ENCODE measurements at places on chromosomes 6 and 20.
A peak's percentile ranks its signal among the peaks of the same experiment; 100 is the strongest.

DNA sequence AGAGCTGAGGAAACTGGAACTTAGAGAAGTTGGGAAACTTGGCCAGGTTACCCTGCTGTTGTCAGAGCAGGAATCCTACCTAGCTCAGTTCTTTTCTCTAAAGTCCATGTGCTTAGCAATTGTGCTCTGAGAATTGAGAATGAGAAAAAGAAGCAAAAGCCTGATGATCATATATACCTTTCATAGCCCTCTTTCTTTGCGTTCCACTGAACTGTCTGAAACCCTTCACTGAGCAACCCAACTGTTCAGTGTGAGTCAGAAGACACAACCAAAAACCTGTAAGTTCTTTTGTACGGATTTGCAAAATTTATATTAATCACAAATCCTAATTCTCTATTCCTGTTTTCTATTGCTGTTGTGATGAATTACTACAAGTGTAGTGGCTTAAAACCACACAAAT is 80.6 kb downstream of the PHF3 start:
- DNase-seq: no peak

- no peak for DNase-seq
Measured at GRCh38 chr6:96878143-96878542, 19.5 kb downstream of the NDUFAF4 start.

- DNase-seq: no peak
Measured at GRCh38 chr6:154995254-154996015, at the start of gene TIAM2. TSS of gene TIAM2 (plus strand) at chr6:154995315. CDS start at chr6:155129224, 133,909 bp downstream.

GRCh38 chr20:18974660-18975059 is 161.1 kb downstream of the SCP2D1 start:
- DNase-seq: no peak

DNA sequence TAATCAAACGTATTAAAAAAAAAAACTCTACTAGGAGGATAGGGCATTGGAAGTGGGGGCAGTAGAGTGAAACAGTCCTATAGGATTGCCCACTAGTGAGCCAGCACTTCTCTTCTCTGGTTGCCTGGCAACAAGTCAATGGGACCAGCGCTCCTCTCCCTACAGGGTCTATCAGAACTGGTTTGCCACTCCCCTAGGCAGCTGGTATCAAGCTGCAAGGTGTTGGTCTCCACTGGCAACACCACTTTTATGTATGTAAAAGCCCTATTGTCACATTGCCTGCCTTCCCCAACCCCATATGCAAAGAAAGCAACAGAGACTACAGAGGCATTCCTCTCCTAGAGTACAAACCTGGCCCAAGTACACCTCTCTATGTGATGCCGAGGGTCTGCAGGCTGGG is 166.9 kb upstream of the MCHR2 start:
- DNase-seq: no peak

DNA sequence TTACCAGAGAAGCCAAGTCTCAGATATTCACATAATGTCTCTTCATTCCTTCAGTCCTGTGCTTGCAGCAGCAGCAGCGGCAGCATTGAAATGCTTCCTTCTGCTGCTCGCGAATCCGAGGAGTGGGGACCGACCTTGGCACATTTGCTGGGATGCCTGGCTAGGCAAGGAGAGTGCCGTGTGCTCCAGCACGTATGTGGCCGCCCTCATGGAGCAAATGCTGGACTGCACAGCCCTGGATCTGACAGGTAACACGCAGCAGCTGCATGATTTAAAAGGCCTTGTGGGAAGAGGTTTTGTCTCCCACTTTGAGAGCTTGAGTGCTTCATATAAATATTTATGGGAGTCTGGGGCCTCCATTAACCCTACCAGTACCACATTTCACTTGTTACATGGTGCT is 9.9 kb downstream of the MAFB start:
- no peak for DNase-seq

DNA sequence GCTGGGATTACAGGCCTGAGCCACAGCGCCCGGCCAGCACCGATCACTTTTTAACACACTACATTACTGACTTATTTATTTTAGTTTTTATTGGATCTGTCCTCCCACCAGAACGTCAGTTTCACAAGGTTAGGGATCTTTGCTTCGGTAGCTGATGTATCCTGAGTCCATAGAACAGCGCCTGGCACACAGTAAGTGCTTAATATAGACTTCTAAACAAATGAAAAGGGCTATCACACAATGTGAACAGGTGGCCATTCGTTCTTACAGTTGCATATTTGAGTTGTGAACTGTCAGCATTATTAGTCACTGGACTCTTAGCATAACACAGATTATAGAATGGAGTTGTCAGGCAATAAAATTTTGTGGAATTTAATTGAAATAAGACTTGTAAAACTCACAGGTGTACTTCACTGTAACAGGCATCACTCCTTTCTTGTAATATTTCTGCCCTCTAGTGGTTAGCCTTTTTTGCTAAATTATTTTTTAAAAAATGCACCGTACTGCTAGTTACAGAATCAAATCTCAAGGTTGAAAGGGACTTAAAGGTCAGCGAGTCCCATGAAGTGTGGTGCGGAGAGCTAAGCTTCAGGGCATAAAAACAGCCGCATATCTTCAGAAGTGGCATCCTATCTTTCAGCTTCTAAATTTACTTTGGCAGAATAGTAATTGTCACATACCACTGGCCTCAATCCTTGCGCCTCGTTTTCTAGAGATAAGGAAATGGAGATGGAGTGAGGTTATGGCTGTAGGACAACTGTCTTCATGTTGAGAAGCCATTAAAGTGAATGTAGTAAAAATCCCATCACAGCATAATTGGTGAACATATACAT is 3.4 kb upstream of the TBC1D7 start:
- DNase-seq: no peak

- no peak for DNase-seq
Measured at GRCh38 chr6:43368259-43369160, 937 bp downstream of the ZNF318 start.

DNA sequence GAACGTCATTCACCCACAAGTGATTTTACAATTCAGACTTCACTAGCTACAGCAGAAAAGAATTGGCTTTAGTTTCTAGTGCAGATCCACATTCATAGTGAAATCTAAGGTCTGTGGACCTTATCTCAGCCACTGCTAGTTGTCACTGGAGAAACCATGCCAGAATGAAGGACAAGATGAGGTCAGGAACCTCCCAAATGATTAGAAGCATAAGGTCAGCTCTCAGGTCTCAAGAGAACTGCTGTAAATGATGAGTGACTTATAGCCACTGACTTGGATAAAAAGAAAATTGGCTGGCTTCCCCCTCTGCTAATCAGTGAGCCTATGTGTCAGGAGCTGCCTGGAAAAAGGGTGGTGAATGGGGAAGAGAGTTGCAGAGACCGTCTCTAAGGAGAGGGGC is 265.3 kb upstream of the BMP2 start:
- no peak for DNase-seq

- no peak for DNase-seq
Measured at GRCh38 chr6:159817951-159818739, 18.1 kb downstream of the PNLDC1 start.

- DNase-seq: no peak
Measured at GRCh38 chr6:31525932-31526591, 2.7 kb upstream of the MCCD1 start.

GRCh38 chr20:40843251-40843650 is 154.2 kb upstream of the MAFB start:
- DNase-seq: no peak

DNA sequence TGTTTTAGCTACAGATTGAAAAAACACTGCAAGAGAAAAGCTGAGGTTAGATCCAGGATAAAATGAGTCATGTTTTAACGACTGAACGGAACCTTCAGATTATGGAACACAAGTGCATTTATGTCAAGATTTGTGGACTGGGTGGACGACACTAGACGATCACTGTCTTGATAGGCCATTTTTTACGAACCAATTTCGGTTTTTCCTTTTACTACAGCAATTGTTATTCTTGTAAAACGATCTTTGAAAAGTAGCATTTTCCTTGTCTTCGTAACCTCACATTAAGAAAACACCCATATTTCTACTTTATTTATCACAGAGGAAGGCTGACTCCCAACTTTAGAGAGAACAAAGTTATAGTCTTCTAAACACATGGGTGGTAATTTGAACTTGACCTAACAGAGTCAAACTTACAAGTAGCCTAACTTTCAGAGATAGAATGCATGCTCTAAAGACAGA is 294.2 kb upstream of the TCF21 start:
- no peak for DNase-seq

GRCh38 chr6:167267921-167268401 is 23.2 kb upstream of the UNC93A start:
- DNase-seq: no peak

DNA sequence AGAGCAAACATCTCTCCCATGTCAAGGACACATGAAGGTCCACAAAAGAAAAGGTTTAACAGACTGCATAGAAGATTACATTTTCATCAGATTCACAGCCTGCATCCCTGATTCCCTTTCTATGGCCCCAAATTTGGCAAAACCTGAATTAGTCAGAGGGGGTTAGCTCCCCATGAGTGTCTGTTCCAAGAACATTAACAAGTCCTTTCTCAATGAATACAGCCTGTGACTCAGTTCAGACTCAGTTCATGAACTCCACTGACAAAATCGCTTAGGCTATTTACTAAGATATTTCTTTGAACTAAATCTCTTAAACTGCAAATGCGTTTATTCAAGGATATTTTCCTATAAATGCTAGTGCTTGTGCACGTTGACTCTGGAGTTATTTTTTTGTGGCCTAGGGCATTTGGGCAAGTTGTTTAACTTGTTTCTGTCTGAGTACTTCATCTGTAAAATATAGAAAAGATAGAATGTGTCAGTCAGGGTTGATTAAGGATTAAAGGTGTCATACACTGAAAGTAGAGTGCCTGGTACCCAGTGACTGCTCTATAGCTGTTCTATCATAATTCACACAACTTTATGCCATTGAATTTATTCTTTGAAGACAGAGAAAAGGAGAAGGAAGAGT is 422.6 kb downstream of the HTR1B start:
- DNase-seq: no peak

GRCh38 chr6:105310947-105311346 is 91.9 kb downstream of the PREP start:
- DNase-seq: no peak

- peak; percentile 49 for DNase-seq
Measured at GRCh38 chr6:31582230-31582643, at the start of gene LTB. TSS of gene LTB (minus strand) at chr6:31582424. CDS start at chr6:31582417, 7 bp downstream.

DNA sequence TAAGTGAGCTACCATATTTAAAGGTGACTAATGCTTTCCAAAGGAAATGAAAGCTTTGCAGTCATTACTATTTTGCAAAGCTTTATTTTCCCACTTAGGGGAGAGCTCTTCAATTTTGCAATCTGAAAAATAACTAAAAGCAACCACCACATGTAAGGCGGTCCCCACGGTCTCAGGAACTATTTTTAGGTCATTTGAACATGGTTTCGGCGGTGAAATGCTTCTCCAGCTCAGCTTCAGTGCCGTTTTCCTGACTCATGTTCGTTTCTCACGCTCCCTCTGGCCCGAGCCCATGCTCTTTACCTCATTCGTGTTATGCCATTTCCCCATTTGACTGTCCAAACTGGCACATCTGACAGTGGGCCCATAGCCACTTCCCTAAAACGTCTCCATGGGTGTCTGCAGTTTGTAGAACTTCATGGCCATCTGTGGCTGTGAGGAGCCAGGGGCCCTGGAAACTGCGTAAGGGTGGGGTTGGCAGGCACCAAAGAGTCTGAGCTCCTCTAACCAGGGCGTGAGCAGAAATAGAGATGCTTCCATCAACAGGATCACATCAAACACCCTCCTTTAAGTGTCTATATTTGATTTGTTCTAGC is 46.5 kb downstream of the ADTRP start:
- DNase-seq: no peak

DNA sequence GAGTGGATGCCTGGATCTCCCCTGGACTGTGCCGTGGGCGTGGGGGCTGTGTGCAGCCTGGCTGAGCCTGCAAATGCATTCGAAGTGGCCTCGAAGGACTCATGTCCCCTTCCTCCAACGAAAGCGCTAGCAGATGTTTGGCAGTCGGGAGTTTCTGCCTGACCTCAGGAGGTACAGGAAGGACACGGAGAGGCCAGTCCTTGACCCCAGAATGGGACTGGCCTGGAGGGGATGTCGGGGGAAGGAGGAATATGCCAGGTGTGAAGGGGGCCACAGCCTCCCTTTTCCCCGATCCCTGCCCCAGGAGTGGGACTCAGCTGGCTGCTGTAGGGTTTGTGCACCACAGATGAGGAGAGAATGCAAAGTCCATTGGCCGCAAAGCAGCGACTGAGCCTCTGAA is 45.6 kb downstream of the APCDD1L start:
- no peak for DNase-seq

- DNase-seq: no peak
Measured at GRCh38 chr6:118970866-118971265, 35.9 kb upstream of the MCM9 start.

Data from stimulated activated CD8-positive, alpha-beta memory T cell treated with anti-CD3 and anti-CD28 coated beads, Interleukin-12 subunit alpha, Interleukin-12 subunit beta, amount 100 ng/mL, for 1 hour (primary cell).